ENCODE measurements at places on chromosomes 2 and 18. TPM values are rescaled to one million over a fixed set of nuclear protein-coding genes. Genes with fewer than 3 reads are reported as not detected.

The SULT1C3 gene
- total RNA-seq = not detected

The GPBAR1 gene
- not detected for total RNA-seq

The UGT1A8 gene
- not detected for total RNA-seq

The MOGAT1 gene
- not detected for total RNA-seq

The MC4R gene
- not detected for total RNA-seq

The TTN gene
- total RNA-seq = under 0.01 TPM

The VWC2L gene
- not detected for total RNA-seq

The TMEM150A gene
- 10.4 TPM for total RNA-seq

The AGXT gene
- not detected for total RNA-seq

The ZNF892 gene
- 2.7 TPM for total RNA-seq

The FAM110C gene
- 19.0 TPM for total RNA-seq

The SLC5A7 gene
- total RNA-seq = not detected

The NETO1 gene
- 0.47 TPM for total RNA-seq

The FAM237A gene
- total RNA-seq = not detected

The TUBA3D gene
- total RNA-seq = not detected

The CCDC74B gene
- 3.7 TPM for total RNA-seq
